AG09309 (cell line): ENCODE measurements at places on chromosomes 7 and 10.

DNA sequence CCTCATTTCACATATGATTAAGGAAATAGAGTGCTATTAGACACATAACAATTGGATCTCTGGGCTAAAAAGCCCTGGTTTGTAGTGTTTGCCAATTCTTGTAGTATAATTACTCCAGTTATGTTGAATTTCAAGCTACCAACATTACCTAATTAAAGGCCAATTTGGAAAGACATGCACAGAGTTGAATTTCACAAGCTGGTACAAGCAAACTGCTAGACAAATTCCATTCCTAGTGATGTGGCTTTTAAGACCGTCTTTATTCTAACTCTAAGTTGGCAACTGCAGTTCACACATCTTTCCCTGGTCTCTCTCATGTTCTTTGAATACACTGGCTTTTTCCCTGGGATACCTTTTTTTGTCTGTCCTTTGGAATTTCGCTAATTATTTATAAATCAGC is 384.1 kb upstream of the CNTNAP2 start:
- no peak for DNase-seq

- DNase-seq: no peak
Observed at GRCh38 chr7:31022117-31022516, 30.0 kb upstream of the ADCYAP1R1 start.

DNA sequence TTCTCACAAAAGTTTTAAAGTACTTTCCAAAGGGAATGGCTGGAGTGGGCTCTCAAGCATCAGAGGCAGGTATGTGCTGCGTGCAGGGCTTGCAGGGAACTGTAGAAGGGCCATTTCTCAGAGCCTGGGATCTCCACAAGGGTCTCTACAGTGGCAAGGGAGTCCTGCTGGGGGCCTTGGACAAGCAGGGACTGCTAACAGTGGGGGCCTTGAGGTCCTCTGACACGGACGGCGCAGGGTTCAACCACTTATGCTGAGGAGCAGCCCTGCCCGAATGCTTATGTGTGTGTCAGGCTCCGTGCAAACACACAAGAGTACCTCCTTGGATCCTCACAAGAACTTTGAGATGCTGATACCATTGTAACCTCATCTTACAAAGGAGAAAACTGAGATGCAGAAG is 342.1 kb upstream of the COBL start:
- DNase-seq: no peak

DNA sequence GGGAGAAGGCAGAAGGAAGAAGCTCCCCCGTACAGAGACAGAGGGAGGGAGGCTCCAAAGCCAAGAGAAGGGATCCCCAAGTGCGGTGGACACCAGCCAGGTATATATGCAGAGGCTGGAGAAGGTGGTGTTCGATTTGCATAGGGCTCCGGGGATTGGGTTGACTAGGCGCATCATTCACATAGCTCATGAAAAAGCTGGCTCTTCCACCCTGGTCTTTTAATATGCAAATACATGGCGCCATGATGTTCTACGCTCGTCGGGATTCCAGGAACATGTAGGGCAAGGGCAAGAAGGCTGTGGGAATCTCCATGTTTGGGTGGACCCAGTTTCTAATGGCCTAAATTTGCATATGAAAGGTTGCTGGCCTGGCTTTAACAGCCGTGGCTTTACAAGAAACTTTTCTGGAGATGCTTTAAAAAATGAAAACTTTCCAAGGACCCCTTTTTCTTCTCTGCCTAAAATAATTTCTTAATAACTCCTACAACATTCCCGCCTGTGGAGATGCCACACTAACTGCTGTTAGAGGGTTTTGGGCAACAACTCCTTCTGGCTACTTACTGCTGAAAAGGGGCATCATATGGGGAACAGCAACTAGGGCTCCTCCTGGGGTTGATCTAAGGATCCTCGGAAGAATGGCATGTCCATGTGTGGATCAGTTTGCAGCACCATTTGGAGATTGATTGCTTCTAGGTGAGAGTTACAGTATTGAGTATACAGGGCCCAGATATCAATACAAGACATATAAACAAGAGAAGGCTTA is 28.3 kb downstream of the C1GALT1 start:
- no peak for DNase-seq

- DNase-seq: no peak
Observed at GRCh38 chr10:131561897-131562296, 250.4 kb upstream of the TCERG1L start.
